ENCODE measurements at places on chromosomes 1 and 21.
A peak's percentile ranks its signal among the peaks of the same experiment; 100 is the strongest.

GRCh38 chr1:69139007-69139406, 428.7 kb upstream of the LRRC7 start:
- no peak for DNase-seq

DNA sequence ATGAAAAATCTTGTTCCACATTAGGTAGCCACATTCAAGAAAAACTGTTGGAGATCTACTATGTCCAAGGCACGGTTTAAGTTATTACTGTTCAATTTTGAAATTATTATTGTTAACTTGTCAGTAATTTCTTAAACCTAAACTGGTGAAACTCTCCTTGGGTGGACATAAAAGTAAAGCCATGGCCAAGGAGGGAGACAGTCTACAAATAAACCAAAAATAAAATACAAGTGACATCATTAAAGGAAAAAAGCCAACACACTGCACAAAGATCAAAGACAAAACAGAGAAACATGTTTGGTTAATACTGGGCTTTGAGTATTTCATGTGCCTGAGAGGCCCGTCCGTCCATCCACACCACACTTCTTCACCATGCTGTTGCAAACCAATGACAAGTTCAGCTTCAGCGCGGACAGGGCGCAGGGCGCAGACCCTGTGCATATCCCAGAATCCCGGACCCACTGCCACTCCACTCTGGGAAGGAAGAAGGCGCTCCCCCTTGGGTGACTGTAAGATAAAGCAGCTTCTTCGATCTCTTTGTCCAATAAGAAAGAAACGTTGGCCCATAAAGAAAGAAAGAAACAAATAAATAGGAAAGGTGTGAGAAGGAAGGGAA, 918 bp upstream of the RASAL2 start:
- no peak for DNase-seq

GRCh38 chr1:101483982-101484688, 247.3 kb downstream of the S1PR1 start:
- no peak for DNase-seq

DNA sequence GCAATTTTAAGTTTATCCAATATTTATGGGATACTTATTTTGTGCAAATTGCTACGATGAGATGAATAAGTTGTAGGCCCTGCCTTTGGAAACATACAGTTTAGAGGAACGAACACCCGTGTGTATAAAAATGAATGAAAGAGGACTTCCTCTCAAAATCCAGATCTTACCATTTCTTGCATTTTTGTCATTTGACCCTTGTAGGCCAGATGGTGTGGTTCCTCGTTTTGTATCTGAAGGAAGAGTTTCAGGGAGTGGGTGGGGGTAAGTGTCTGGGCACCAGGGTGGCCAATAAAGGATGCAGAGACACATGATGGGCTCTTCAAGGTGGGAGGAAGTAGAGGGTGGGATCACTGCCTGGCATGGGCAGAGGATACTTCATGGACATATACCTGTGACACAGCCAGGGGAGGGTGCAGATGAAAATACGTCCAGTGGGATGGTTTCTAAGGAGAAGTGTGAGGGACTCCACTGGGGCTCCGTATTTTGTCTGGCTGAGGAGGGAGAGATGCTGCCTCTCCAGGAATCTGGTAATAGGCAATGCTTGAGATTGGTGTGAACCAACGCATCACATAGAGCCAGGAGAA, 14.4 kb downstream of the MAPKAPK2 start:
- no peak for DNase-seq

- DNase-seq: no peak
Observed at GRCh38 chr1:234735476-234735875, 125.5 kb upstream of the IRF2BP2 start.

DNA sequence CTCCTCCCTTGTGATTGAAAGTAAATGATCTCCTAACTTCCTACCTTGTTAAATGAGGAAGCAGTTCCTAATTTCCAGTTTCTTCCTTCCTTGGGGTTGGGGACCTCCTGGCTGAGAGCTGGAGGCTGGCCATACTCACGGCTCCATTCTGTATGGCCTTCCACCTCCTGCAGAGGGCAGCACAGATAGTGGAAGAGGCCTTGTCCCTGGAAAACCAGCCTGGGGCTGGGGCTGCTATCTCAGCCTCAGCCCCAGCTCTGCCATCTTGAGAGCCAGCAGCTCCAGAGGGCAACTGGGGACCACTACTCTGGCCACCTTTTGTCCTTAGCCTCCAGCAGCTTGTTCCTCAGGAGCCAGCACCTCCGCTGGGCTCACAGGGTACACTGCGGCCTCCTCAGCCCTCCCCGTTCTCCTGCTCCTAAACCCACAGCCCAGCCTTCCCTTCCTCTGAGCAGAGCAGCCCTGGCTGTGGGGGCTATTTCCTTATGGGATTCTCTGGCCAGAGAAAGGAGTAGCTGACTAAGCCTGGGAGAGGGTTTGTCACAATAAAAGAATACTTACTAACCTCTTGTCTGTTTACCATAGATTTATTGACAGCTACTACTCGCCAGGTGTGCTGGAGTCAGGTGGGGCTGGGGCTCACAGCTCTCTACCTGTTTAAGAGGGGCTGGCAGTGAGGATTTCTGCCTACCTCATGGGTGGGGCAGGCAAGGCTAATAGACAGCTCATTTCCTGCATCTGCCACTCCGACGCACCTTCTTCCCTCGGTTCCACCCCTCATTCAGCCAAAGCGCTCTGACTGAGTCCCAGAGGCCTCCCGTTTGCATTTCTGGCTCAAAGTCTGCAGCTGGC, 6.3 kb downstream of the TMEM234 start:
- DNase-seq: peak; percentile 23

GRCh38 chr21:33259995-33260394, 6.2 kb upstream of the IL10RB start:
- DNase-seq: no peak

- no peak for DNase-seq
Observed at GRCh38 chr1:119631433-119632102, 16.5 kb downstream of the ZNF697 start.

GRCh38 chr1:227893300-227893948, 54.3 kb downstream of the WNT9A start:
- DNase-seq: no peak

GRCh38 chr1:25947027-25947426, 40.8 kb upstream of the STMN1 start:
- no peak for DNase-seq

GRCh38 chr1:169102567-169102966, 3.9 kb upstream of the ATP1B1 start:
- DNase-seq: no peak

DNA sequence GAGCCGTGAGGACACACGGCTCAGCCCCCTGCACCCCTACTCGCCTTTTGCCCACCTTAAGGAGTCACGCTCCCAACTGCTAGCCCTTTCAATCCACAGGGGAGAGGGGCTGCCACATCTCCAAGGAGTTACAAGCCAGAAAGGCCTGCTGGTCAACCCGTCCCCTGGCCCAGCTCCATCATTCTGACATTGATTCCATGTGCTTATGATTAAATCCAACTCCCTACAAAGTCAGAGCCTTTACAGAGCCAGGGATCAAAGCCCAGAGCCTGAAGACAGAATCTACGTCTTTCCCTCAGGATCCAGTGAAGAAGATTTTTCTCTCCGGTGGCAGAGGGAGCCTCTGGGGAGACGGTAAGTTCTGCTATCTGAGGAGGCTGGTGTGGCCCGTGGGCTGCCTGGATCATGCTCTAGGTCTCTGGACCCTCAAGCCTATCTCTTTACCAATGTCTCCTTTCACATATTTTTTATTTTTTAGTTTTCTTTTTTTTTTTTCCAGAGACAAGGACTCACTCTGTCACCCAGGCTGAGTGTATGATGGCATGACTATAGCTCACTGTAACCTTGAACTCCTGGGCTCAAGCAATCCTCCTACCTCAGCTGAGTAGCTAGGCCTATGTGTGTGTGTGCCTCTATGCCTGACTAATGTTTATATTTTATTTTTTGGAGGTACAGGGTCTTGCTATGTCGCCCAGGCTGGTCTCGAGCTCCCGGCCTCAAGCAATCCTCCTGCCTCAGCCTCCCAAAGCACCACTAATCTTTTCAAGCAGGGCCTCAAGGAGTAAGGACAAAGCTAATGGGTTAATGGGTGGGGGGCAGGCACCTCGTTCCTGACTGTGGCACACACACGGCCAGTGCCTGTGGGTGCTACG, 61.3 kb downstream of the SLC66A1 start:
- no peak for DNase-seq

GRCh38 chr1:66172272-66172671, 361.7 kb upstream of the SGIP1 start:
- DNase-seq: no peak

DNA sequence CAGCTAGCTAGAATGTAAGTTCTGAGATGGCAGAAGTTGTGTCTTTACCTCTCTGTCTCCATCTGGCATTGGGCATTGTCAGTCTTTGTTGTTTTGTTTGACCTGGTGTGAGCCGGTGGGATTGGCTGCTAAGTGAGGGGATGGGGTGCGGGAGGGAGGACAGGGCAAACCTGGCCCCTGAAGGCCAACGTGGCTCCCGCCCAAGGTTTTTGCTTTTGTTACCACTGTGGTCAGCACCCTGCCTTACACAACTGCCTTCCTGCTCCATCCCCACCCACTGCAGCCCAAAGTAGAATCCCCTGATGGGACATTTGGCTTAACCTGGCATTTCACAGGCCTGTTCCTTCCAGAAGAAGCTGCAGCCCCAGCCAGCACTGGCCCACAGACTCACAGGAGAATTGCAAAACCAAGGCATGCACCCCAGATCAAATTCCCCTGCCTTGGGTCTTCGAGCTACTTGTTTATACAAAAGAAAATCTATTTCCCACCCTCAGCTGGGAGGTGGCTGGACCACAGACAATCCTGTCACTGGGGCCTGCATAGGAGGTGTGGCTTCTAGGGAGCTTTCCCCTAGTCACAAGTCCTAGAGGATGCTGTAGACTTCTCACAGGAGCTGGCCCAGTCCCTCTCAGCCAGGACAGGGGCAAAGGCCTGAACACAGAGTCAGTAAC, 147.5 kb downstream of the TRABD2B start:
- no peak for DNase-seq

GRCh38 chr1:86489242-86489878, 20.6 kb downstream of the CLCA1 start:
- no peak for DNase-seq

GRCh38 chr1:13543451-13544220, 29.8 kb upstream of the LRRC38 start:
- DNase-seq: no peak

GRCh38 chr1:91020486-91020885, 1.3 kb downstream of the ZNF644 start:
- DNase-seq: no peak

GRCh38 chr1:213250041-213250440, 199.0 kb downstream of the RPS6KC1 start:
- no peak for DNase-seq

DNA sequence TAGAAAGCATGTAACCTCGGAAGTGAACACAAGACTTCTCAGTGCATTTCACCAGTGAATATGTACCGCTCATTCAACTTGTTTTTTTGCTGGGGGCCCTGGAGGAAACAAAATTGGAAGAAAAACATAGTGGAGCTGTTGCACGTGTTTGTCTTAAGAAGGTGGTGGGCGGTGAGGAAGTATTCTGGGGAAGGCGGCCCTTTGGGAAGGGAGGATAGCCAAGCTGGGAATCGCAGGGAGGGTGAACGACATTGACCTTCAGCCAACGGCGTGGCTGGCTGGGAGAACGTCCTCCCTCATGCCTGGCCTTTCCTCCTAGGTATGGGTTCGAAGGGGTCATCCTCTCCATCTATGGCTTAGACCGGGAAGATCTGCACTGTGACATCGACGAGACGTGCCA, 19.4 kb downstream of the TFF3 start:
- no peak for DNase-seq

- no peak for DNase-seq
Observed at GRCh38 chr1:119582801-119583200, 65.3 kb downstream of the ZNF697 start.

DNA sequence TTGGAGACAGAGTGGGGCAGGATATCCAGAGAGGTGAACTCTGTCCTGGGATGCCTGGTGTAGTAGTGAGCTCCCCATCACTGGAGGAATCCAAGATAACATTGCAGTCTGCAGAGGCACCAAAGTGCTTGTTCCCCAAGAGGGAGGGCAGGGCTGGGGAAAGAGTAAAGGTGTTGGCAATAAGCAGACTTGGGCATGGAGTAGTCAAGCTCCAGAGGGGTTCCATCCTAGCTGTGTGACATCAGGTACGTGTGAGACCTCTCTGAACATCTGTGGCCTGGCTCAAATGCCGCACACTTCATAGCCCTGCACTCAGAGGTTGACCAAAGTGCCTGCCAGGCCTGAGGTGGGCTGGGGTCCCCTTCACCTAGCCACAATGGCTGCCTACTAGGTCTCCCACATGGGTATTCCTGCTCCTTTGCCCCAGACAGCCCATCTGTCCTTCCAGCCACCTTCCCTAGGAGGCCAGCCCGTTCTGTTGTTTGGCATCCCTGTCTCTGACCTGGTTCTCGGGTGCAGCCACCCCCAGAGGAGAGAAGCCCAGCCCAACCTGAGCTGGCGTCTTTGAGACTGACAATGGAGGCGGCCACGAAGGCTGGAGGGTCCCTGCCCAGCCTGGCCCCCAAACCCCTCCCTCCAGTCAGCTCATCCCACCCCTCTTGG, 2.8 kb upstream of the ARF1 start:
- no peak for DNase-seq

DNA sequence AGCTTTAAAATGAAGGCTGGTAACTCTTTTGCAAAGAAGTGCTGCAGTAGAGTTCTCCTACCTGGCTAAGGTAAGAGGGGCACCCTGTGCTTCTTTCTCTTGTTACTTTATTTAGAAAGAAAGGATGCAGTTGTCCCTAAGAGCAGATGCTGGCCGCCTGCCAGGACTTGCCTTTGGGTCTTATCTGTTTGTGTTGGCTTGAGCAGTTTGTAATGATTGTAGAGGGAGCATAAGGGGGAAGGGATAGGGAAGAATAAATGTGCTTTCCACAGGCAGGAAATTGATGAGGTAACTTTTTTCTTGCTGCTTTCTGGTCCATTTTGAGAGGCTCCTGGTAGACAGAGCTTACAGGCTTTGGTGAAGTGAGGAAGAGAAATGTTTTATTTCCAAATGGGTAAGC, 229.6 kb downstream of the HHAT start:
- DNase-seq: no peak

DNA sequence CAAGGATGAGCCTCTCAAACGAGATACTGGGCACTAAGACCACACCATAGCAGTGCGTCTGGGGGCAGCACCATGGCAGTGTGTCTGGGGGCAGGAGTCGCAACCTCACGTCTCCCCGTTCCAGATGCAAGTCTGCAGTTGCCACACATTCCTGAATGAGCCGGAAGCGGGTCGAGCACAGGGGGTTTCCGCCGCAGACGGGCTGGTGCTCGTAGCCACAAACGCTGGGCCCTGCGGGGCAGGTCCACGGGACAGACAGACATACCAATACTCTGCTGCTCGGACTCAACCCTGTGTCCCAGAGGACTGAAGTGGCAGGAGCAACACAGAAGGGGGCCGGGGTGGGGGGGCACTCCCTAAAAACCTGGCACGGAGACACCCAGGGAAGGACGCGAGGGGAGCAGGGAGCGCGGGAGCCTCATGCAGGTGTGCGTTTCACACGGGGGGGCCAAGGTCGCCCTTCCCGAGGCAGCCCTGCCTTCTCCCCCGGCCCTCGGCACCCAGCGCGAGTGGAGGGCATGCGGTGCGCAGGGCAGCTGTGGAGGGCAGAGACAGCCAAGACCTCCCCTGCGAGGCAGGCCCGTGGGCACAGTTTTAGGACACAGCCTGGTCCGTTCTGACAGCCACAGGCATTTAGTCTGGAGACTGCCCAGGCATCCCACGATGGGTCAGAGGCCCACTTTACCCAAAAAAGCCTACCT, 24.5 kb downstream of the PTTG1IP start:
- no peak for DNase-seq

GRCh38 chr1:201983380-201983805, 945 bp downstream of the RNPEP start:
- no peak for DNase-seq

- no peak for DNase-seq
Observed at GRCh38 chr21:29638138-29638537, 301.7 kb downstream of the GRIK1 start.

Data from stimulated activated CD8-positive, alpha-beta memory T cell treated with anti-CD3 and anti-CD28 coated beads, Interleukin-15, amount 100 ng/mL, for 4 hours (primary cell).